ENCODE measurements at places on chromosomes 1 and 21.

DNA sequence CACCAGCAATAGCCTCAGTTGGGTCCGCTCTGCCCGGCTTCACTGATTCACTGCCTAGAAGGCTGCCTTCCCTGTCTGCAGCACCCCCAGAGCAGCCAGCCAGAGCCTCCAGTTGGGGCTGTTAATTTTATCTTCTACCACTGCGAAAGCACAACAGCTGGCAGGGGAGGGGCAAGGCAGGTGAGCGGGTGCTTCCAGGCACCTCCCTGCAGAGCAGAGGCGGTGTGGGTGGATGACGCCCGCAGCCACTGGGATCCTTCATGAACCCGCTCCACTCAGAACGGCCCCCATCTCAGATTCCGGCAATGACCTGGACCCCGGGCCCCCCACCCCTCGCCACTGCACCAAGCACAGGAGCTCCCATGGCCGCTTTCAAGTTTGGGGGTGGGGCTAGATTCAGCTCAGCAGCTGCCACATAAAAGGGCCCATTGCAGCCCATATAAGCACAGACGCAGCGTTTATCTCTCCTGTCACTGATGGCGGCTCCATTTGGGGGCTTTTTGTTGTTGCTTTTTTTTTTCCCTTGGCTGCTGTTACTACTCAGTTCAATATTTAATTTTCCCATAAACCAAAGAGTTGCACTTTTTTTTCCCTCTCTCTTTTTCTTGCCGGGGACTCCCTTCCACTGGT lies 128.0 kb upstream of the KLHDC7A start:
- no peak for DNase-seq

DNA sequence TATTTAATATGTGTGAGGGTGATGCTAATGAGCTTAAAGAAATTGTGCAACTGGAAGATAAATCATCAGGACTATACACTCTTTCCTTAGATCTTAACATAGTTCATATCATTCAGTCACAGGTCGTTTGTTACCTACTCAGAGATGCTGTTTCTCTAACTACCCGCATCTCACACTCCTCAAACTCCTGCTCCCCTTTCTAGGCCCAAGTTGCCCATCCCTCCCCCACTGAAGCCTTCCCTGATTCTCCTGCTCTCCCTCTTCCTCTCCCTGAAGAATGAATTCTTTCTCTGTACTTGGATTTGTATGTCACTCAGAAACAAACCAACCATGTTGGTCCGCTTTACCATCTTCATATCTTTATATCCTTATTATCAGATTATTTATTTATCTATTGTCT lies 9.1 kb downstream of the SH3GLB1 start:
- DNase-seq = no peak

DNA sequence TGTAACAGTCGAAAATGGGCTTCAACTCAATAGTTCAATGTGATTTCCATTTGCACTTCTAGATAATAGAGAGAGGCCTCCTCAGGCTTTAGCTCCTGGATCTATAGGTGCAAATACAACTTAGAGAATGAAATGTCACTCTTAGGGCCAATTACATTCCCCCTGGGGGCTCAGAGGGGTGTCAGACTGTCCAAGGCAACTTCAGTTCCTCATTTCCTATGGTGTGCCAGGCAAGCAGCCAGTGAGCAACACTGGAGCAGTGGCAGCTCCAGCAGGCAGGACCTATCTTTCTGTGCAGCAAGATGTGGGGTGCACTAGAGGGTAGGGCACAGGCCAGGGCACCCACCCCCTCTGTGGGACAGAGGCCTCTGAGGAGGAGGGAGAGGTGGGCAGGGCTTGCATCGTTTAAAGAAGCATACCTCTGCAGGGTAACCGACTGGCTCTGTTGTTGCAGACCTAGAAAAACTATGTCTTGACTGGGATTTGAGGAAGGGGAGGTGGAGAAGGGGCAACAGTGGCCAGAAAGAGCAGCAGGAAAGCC lies 97.3 kb downstream of the SUSD4 start:
- DNase-seq = no peak

GRCh38 chr21:45022348-45022675 lies 52.1 kb upstream of the ADARB1 start:
- no peak for DNase-seq

DNA sequence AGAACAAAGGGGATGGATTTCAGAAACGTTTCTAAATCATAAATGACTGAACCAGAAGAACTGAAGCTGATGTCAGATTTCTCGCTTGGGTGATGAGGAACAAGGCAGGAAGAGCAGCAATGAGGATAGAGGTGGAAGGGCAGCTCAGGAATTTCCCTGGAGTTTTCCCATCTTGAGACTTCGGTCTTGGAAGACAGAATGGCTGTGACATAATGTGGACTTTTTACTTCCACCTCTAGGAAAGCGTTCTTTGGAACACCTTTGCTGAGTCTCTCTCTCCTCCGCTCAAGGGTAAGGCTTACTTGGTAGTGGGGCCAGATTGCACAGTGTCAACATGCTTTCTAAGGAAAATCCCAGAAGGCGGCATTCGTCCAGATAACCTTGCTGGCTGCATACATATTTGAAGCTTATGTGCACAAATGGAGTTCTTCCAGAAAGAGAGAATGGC lies 36.6 kb downstream of the DEGS1 start:
- no peak for DNase-seq

DNA sequence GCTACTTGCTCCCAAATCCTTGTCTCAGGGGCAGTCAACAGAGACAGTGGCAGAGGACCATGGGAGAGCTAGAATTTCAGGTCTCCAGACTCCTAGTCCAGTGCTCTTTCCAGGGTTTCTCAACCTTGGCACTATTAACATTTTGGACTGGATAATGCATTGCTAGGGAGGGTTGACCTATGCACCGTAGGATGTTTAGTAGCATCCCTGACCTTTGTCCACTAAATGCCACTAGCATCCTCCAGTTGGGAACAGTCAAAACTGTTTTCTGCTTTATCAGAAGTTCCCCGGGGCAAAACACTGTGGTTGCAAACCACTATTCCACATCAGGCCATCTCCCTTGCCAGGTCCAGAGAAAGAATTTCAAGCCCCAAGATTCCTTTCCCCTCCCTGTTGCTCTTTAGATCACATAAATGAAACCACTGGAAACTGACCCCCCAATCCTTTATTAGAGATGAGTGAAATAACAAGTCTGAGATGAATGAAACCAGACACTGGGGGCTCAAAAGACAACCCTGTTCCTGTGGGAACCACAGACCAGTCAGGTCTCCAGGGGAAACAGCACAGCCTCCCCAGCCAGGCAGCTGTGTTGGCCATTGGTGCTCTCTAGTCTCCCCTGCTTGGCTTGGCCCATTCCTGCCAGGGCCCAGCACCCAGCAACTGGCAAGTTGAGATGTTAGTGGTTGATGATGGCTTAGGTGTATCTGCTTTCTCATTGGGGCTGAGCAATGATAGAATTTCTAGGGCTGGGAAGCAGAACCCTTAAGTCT lies 3.8 kb upstream of the TCEA3 start:
- DNase-seq = no peak

DNA sequence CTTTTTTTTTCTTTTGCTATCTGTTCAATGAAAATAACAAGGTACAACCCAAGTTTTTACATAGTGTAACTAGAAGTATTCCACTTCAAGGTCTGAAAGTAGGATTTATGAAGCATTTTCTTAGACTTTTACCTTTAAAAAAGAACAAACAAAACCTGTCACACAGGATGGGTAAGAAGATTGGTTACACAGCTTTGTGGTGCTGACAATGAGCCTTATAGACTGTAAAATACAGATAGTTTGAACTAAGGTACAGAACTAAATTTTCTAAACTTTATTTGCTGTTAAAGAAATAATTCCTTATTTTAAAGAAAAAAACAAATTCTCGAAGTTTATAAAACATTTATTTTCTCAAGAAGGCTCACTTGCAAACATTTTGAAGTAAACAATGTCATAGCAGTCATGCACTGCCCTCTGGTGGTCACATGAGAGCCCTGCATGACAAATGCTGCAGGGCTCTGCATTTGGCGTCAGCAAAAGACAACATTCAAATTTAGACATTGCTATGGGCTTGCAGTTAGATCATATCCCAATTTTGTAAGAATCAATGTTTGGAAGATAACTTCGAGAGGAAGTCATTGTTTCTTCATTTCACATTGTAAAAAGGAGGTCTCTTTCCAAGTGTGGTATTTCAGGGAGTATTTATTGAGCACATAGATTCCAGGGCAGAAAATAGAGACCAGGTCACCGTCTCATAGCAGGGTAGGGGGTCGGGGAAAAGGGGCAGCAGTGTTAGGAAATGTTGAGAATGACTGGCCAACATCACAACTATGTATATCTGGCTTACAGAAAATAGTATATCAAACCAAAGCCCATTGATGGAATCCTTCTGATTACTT lies 115.3 kb upstream of the FMN2 start:
- DNase-seq = peak; percentile 45

GRCh38 chr1:40073062-40073461 lies 24.0 kb downstream of the PPT1 start:
- DNase-seq = no peak

DNA sequence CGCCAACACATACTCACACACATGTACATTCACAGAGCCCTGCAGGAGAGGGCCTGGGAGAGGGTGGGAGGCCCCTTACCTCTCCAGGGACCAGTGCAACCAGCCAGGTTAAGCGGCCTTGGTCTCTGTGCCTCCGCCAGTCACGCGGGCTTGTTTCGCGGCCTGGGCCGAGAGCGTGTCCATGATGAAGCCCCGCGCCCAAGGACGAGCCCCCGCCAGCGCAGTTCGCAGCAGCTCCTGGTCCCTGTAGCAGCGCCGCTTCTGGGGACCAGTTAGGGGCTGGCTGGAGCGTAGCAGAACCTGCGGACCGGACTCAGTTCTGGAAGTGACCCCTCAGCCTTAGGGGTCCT lies 7.3 kb upstream of the FAM167B start:
- no peak for DNase-seq

GRCh38 chr21:37413553-37414291 lies 47.1 kb downstream of the DYRK1A start:
- DNase-seq = no peak

DNA sequence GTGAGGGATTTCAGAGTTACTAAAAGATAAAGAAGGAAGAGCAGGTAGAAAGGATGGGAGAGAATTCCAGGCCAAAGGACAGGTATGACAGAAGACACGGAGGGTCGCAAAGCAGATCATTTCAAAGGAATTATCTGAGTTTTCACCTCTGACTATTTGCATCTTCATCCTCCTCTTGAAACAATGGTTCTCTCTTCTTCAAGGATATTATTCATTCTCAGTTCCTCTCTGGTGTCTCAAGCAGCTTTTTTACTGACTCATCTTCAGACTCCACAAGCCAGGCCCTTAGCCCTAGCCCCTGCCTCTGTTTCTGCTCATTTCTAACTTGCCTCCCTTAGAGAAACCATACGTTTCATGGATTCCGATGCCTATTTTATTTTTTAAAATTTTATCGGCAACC lies 15.0 kb downstream of the DDX59 start:
- no peak for DNase-seq

- no peak for DNase-seq
Observed at GRCh38 chr1:1427820-1428148, 6.7 kb upstream of the ANKRD65 start.

- DNase-seq = peak; percentile 44
Observed at GRCh38 chr1:119713039-119713748, 1.5 kb downstream of the PHGDH start.

DNA sequence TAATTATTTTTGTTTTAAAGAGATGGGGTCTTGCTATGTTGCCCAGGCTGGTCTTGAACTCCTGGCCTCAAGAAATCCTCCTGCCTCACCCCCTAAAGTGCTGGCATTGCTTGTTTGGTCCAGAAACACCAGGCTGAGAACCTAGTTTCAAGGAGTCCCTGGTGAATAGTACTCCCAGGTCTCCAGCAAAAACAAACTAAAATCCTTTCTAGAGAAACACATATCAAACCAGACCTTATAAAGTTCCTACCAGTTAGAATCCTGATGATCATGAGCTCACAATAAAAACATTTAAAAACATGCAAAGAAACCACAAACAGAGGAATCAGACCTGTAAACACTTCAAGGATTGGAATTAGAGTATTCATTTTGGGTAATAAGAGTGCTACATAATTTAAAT lies 34.4 kb upstream of the PADI1 start:
- peak; percentile 81 for DNase-seq

DNA sequence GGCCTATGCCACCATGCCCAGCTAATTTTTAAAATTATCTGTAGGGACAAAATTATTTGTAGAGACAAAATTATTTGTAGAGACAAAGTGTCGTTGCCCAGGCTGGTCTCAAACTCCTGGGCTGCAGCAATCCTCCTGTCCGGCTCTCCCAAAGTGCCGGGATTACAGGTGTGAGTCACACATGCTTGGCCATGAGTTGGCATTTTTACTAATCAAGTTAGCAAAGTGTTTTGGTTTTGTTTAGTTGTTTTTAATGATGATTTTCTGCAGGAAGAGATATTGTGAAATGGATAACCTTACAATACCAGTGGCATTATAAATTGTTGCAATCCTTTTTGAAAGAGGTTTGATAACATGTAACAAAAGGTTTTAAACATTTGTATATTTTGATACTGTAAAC lies 65.3 kb upstream of the MAGI3 start:
- DNase-seq = peak; percentile 8

- no peak for DNase-seq
Observed at GRCh38 chr21:25657140-25657539, 18.1 kb downstream of the JAM2 start.

DNA sequence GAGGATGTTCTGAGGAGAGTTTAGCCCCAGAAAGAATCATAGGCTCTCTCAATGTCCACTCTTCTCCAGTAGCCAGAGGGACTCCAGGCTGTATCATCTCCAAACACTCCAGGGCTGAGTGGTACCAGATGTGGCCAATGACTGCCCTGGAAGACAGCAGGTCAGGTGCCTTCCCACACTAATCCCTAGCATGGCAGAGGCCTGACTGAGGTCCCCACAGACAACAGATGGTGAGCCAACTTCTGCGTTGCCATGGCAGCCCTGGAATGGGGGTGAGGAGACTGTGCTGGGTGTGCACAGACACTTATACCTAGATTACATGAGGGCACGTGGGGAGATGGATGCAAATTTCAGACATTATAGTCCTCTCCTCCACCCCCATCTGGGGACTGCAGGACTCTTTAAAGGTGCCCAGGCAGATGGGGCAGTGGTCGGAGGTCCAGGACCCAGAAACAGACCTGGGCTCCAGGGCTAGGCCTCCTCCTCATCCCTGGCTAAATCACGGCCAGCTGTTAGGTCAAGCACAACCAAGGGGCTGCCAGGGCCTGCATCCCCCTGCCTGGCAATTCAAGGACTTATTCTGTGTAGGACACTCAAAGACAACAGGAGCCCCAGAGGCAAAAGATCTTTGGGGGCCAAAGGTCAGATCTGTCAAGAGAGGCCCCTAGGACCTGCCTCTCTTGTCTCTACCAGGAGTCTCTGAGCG lies 42.9 kb downstream of the CAMK2N1 start:
- peak; percentile 6 for DNase-seq
